ENCODE measurements at places on chromosomes 1 and 21. TPM values are rescaled to one million over a fixed set of nuclear protein-coding genes. Genes with fewer than 3 reads are reported as not detected.

ADSS2 gene
- total RNA-seq = 9.6 TPM

GRCh38 chr1:10250663-10251062, 40.3 kb downstream of the KIF1B start:
- no peak for DNase-seq
- no peaks in the 10 kb centered on the region for H3K36me3 ChIP-seq
- peaks cover 39% of the 10 kb centered on the region for H3K4me1 ChIP-seq
- H3K27me3 ChIP-seq = no peaks in the 10 kb centered on the region
- no peak overlapping the region for H3K27ac ChIP-seq

DNA sequence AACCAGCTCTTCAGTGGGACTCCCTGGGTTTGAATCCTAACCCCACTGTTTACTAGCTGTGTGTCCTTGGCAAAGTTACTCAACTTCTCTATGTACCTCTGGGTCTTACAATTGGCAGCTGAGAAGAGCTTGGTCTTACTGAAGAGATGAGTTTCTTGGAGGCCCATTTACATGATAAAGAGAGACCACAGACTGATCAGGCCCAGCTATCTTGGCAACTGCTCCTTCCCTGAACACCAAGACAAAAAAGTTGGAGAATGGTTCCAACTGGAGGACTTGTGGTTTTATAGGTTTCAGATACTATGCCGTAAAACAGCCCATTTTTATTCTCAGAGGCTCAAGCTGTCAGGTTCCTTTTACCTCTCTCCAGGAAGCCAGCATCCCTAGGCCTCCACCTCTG, 24.8 kb upstream of the CNIH3 start:
- no peak overlapping the region for H3K4me3 ChIP-seq
- no peak for DNase-seq

- H3K27ac ChIP-seq = no peak overlapping the region
- H3K4me3 ChIP-seq = no peak overlapping the region
Measured at GRCh38 chr1:175138579-175138978, 54.0 kb downstream of the KIAA0040 start.

DNA sequence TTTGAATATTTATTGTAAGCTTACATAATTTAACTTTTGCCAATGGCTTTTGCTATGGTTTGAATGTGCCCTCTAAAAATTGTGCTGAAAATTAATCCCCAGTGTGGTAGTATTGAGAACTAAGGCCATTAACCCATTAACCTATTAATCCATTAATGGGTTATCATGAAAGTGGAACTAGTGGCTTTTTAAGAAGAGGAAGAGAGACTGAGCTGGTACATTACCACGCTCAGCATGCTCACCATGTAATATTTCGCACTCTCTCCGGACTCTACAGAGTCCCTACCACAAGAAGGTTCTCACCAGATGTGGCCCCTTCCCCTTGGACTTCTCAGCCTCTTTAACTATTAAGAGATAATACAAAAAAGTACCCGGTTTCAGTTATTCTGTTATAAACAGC, 164.4 kb upstream of the ZRANB2 start:
- no peaks in the 10 kb centered on the region for H3K27me3 ChIP-seq
- H3K4me3 ChIP-seq = no peak overlapping the region
- no peaks in the 10 kb centered on the region for H3K36me3 ChIP-seq
- DNase-seq = no peak

- no peak overlapping the region for H3K27ac ChIP-seq
- no peak overlapping the region for H3K4me3 ChIP-seq
- H3K36me3 ChIP-seq = peaks cover 95% of the 10 kb centered on the region
- DNase-seq = no peak
- H3K27me3 ChIP-seq = no peaks in the 10 kb centered on the region
- peaks cover 11% of the 10 kb centered on the region for H3K4me1 ChIP-seq
Measured at GRCh38 chr1:154583773-154584172, 16.2 kb downstream of the CHRNB2 start.
